GM20000 (cell line): ENCODE measurements at places on chromosomes 1 and 21.
A peak's percentile ranks its signal among the peaks of the same experiment; 100 is the strongest.

- no peak for DNase-seq
Observed at GRCh38 chr1:69167876-69168275, 399.8 kb upstream of the LRRC7 start.

GRCh38 chr1:119884711-119885110 lies 11.6 kb downstream of the ADAM30 start:
- no peak for DNase-seq

DNA sequence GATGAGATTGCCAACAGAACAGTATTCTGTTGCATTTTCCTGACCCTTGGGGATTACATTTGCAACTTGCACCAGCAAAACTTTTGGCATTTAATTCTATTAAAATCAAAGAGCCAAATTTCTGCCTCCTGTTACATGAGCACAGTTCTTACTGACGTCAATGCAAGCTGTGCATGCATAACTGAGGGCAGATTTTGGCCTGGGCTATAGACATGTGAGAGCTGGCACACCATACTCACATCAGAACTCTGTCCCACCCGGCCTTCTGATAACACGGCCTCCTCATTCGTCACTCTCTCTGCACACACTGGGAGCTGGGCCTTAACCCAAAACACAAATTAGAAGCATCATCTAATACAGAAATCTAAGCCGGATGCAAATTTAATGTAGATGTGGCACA lies 31.5 kb downstream of the PAPPA2 start:
- no peak for DNase-seq

DNA sequence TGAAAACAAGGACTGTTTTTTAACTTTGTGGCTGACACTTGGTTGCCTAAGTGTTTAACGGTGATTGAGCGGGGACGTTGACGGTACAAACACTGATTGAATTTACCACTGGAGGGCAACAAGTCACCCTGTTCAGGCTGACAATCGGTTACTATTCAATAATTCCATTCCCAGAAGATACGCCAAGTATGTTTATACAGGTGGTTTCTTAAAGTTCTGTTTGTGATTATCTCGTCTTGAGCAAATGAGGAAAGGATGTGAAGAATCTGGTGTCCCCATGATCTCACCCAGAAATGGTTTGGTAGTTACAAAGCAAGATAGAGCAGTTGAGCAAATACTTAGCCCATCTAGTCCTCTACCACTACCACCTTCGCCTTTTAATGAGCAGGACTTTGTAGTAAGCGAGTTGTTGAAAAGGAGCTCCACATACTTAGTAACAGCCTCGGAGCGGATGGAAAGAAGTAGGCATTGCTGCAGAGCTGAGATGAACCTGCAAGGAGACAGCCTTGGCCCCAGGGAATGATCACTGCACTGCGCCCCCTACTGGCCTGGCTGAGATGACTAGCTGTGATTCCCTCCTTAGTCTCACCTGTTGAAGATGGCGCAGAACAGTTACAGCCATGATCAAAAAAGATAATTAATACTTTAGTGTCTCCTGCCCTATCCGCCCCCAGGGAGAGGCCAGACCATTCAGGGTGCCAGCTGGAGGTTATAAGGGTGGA lies 36.3 kb downstream of the IFNAR1 start:
- peak; percentile 74 for DNase-seq

DNA sequence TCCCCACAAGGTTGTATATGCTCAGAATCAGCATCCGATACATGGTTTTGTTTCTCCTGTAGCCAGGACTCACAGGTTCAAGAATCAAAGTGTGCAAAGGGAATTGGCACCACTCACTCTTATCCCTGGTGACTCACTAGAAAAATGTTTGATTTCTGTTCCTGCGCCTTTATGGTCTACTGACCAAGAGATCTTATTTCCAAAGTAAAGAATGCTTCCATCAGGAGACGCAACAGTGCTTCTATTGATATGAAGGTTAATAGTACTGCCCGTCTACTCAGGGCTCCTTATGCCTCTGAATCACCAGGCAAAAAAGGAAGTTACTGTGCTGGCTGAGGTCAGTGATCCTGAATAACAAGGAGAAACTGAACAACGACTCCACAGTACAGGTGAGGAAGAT lies 1392.0 kb upstream of the PRMT6 start:
- no peak for DNase-seq

DNA sequence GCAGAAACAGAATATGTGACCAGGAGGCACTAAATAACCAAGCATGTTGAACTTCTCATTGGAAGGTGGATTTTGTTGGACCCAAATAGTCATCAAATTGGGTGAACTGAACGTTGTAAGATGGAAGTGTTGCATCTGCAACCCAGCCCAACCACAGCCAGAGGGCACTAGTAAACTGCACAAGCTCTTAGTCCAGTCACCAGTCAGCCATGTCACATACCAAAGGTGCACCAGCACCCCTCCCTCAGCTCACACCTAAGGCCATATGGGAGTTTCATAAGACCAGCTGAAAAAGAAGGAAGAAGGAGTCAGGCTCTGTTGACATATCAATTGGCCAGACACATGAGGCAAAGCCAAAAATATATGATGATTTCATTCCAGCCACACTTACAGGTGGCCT lies 481.7 kb upstream of the NR5A2 start:
- DNase-seq, result no peak

DNA sequence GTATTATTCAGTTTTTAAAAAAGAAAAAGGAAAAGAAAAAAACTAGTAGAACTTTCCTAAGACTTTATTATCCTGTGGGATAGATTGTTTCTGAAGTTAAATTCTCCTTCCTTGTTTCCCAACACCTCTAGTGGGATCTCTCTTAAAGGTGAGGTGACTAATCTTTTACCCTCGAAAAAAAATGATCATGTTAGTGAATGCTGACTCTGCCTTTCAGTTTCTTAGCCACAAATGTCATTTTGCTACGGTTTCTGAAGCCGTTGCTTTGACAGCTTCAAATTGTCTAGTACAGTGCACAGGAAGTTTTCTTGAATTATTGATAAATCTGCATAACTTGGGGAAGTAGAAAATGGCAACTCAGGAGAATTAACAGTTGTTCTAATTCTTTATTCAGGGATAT lies 13.0 kb upstream of the NEK7 start:
- no peak for DNase-seq

- no peak for DNase-seq
Observed at GRCh38 chr1:27774654-27775053, 1.6 kb downstream of the STX12 start.

GRCh38 chr21:43892984-43893535 lies 28.0 kb downstream of the AGPAT3 start:
- no peak for DNase-seq

GRCh38 chr1:44047131-44047530 lies 15.9 kb upstream of the SLC6A9 start:
- DNase-seq, result no peak

DNA sequence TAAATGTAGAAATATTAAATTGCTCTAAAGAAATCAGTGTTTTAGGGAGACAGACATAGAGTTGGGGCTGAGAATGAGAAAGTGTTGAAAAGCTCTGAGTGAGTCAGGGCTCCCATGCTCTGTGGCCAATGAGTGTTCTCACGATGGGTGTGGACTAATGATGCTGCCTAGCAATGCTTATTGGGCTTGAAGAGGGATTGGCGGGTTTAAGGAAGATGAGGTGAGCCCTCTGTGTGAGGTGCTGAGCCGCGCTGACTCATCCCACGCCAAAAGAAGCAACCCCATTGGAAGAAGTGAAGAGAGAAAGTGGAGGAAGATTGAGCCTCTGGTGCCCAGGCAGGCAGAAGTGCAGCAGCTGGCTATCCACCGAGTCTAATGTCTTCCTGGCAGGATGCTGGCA lies 65.1 kb upstream of the DPT start:
- no peak for DNase-seq

GRCh38 chr1:109783436-109783835 lies 19.7 kb upstream of the EPS8L3 start:
- no peak for DNase-seq

DNA sequence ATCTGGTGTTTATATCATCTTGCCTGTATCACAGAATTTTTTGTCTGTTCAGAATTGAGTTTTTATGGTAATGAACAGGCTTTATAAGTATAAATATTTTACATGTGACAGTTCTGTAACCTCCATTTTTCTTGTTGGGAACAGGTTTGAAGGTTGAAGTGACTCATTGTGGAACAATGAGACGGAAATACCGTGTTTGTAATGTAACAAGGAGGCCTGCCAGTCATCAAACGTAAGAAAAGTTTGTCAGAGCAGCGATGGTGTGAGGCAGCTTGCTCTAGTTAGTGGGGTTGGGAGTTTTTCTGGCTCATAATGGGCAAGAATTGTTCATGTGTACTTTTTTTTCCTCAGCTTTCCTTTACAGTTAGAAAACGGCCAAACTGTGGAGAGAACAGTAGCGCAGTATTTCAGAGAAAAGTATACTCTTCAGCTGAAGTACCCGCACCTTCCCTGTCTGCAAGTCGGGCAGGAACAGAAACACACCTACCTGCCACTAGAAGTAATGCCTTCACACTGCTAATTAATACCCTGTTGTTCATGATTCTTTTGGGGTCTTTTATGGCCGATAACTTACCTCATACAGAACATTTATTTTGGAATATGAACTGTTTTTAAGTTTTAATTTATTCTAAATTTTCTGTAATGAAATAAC lies 75.2 kb upstream of the TEKT2 start:
- DNase-seq, result no peak

DNA sequence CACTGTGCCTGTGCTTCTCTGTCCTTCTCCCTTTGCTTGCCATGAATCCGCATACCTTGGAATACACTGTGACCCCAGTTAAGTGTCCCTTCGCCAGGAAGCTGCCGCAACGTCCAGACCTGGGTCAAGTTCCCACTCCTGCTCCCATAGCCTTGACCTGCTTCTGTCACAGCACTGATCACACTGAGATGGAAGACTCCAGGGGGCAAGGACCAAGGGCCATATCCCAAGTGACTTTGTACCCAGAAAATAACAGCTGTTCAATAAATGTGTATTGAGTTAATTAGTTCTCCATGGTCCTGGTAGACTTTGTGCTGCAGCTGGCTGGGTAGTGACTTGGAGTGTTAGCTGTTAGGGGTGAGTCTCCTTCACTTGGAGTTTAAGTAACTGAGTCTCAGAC lies 25.8 kb downstream of the SLC5A9 start:
- DNase-seq, result no peak

DNA sequence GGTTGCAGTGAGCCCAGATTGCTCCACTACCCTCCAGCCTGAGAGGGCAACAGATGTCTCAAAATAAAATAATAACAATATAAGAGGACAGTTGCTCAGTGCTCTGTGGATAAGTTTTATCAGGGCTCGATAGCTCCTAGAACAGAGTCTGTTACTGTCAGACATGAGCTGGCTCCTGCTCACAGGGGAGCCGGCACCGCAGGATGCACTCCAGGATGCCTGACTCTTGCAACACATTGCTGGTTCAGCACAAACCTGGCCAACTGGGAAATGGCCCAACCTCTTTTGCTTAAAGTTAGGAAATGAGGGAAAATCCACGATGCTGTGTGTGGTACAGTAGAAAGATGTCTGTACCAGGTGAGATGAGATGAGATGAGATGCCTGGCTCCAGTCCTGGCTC lies 5.8 kb upstream of the CTSE start:
- DNase-seq, result no peak

DNA sequence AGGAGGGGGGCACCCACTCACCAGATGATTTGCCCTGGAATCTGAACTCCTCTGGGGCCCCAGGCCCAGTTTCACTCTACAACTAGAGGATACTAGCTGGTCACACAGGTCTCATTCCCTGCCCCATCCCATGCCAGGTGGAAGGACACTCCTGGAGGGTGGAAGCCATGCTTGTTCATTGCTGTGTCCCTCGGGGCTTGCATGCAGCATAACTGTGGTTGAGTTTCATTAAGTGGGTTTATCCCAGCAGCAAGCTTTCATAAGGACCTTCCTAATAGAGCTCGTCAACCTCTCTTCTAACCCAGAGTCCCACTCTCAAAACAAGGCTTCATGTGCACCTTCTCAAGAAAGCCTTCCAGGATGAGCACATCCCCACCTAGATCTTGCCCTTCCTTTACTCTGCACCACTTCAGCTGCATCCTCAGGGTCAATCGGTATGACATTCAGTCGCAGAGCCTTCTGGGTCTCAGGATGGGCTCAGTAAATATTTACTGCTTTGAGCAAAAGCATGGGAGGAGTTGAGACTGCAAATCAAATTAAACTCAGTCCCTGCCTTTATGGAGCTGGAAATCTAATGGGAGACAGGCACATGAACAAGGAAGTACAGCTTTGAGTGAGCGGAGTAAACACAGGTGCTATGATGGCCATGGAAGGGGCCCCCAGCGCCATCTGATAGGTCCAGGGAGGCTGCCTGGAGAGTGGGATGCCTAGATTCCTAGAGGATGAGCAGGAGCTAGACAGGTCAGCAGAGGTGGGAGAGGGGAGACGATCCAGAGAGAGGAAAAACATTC lies 32.3 kb downstream of the LAMB3 start:
- no peak for DNase-seq

DNA sequence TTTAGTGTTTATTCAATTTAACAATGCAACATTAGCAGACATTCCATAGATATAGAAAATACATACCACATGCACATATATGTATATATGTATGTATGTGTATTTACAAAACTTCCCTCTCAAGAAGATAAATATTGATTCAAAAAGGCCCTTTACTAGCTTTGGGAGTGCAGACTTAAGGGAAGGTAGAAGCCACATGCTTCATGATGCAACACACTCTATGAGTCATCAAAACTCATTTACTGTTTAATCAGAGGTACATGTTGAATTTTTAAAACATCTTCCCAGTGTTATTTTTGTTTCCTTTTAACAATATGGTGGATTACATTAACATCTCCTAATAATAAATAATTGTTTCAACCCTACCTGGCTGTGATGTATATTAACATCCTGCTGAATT lies 61.4 kb upstream of the KIRREL1 start:
- DNase-seq, result no peak

DNA sequence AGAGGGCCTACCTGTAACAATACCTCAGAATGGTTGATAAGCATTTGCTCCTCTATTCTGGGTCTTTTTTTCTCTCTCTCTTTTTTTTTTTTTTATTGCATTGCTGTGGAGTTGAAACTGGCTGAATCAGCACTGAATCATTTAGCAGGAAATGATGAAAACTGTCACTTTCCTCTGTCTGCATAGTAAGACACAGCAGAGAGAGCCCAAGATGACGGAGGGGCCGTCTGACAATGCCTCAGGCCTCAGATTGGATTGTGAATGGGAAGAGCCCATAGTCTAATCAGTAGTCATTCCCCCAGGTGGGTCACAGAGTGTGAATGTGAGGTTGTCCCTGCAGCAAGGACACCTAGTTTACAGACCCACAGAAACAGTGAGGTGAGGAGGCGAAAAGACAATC lies 193.2 kb upstream of the PLXNA2 start:
- no peak for DNase-seq

- no peak for DNase-seq
Observed at GRCh38 chr1:8516793-8517556, 199.1 kb downstream of the SLC45A1 start.

GRCh38 chr1:53078333-53079101 lies 16.5 kb downstream of the PODN start:
- DNase-seq, result no peak
